ENCODE measurements at places on chromosomes 6 and 20.

GRCh38 chr6:95127261-95127660 lies 450.1 kb upstream of the MANEA start:
- no peak for DNase-seq

- peak; percentile 50 for DNase-seq
These were observed 26.7 kb downstream of the IYD start for GRCh38 chr6:150395388-150396009.

DNA sequence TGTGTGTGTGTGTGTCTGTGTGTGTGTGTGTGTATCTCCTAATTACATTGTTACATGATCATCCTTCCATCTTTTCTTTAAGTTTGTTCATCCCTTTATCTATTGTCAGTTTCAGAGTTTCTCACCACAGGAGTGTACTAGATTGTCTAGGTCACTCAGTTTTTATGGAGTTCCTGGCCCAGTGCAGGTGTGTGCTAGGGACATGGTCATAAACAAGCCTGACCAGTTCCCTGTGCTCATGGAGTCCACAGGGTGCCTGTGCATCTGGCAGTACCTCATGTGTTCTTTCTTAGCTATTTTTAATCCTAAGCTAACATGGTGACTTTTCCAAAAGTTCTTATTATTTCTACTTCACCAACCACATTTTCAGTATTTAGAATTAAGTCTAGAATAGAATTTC lies 43.9 kb downstream of the PHACTR2 start:
- DNase-seq, result no peak

GRCh38 chr6:22222469-22222868 lies 74.4 kb downstream of the PRL start:
- no peak for DNase-seq

DNA sequence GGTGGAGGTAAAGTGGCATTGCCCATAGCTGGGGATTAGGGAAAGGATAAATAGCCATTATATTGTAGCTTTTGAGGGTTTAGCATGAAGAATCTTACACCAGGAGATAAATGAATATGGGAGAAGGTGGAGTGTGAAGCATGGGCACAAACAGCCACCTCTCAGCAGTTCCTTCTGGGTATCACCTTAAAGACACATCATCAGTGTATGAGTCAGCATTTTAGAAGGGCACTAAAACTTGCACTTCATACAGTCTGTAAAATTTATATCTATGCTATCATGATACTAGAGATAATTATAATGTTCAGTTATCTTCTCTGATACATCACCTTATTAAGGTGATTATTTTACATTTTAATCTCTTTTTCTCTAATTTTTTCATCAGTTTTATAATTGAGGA lies 25.3 kb downstream of the SLC35A1 start:
- no peak for DNase-seq

GRCh38 chr20:60054716-60055634 lies 96.8 kb downstream of the CDH26 start:
- no peak for DNase-seq

DNA sequence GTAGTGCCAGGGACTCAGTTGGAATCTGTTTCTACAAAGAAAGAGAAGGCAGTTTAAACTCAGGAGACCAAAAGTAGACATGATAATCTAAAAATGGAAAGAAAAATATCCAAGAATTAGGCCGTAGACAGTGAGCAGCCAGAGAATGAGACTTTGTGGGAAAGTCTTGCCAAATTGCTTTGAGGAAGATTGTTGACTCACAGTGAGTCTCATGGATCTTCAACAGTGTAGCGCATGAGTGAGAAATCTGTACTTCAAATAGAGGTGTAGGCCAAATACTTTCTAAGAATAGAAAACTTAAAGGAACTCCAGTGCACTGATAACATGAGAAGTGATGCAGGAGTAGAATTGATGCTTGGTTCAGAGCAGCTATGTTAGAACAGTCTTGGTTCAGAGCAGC lies 284.5 kb downstream of the HTR1B start:
- DNase-seq, result no peak

DNA sequence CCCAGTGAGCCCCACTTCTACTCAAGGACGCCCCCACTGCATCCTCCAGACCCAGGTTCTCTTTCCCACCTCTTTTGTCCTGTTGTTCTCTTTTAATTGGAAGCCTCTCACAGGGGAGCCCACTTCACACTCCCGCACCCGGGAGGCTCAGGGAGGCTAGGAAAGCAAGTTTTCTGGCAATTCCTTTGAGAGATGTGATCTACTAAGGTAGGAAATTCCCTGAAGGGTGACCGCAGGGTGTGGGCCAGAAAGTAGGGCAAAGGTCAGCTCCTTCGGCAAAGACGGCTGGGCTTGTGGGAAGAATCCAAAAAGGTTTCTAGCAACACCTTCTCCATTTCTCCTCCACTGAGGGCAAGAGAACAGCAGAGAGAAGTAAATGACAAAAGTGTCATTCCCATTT lies 98.1 kb upstream of the PTPN1 start:
- DNase-seq, result no peak

DNA sequence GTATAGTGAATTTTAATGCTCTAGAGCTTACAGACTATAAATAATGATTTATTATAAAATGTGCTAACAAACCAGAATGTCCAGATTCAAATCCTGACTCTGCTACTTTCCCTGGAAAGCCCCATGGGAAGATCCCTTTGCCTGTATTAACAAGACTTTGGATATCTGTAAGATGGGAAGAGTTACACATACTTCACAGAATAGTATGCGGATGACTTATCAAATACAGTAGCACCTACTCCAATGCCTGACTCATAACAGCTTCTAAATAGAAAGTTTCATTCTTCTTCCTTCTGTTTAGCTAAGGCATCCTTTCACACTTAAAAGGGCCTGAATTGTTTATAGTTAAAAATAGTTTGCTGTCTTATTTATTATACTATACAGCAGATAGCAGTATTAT lies 166.3 kb downstream of the KCNQ5 start:
- DNase-seq, result no peak

- no peak for DNase-seq
These were observed 1.4 kb upstream of the HECA start for GRCh38 chr6:139133262-139134063.

- no peak for DNase-seq
These were observed 103.5 kb upstream of the PTPRT start for GRCh38 chr20:43293068-43293786.

GRCh38 chr20:59318803-59319202 lies 18.4 kb downstream of the EDN3 start:
- DNase-seq, result no peak

- no peak for DNase-seq
These were observed 54.2 kb upstream of the MAFB start for GRCh38 chr20:40743141-40743775.

GRCh38 chr20:23918896-23919295 lies 39.3 kb upstream of the CST5 start:
- no peak for DNase-seq

GRCh38 chr6:3355358-3356055 lies 96.8 kb downstream of the PSMG4 start:
- DNase-seq, result peak; percentile 53

DNA sequence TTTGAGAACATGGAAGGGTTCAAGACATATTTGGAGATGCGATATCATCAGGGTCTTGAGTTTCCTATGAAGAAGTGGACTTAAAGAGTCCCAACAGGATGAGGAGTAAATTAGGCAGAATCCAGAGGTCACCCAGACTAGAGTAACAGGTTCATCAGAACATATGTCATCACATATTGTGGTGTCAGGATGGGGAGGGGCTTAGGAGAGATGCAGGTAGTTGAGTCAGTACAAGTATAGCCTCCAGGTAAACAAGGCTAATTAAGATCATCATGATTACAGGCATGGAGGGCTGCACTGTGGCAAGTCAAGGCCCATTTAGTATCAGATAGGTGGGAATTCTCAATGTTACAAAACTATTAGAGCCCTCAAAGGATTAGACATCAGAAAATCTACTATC lies 90.1 kb upstream of the PAK5 start:
- DNase-seq, result no peak

DNA sequence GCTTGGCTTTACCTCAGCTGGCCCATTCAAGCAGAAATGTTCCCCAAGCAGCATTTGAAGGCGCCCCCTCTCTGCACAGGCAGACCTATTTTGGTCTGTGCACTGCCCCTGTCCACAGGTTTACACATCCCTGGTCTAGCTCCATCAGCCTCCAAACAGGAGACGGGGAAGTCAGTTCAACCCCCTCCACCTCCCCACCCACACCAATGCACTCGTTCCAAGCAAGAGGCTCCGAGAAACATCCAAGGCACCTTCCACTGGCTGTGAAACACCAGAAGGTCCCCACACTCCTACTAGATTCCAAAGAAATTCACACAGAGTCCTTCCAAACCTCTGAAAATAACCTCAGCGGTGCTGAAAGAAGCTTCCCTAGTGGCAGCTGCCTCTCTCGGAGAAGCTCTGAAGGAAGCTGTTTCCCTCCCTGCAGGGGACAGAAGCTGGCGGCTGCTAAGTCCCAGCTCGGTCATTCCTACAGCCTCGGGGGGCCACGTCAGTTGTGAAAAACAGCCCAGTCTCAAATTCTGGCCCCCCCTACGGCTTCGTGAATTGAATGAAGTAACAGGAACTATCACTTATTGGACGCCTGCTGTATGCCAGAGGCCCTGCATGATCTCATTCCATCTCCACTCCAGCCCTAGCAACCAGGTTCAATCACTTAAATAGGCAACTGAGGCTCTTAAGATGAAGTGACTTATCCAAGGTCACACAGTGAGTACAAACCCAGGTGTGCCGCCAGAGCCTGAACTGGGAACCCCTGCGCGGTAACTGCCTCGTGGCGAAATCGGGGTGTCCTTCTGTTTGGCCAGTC lies 815 bp downstream of the SPATA2 start:
- DNase-seq, result peak; percentile 34

DNA sequence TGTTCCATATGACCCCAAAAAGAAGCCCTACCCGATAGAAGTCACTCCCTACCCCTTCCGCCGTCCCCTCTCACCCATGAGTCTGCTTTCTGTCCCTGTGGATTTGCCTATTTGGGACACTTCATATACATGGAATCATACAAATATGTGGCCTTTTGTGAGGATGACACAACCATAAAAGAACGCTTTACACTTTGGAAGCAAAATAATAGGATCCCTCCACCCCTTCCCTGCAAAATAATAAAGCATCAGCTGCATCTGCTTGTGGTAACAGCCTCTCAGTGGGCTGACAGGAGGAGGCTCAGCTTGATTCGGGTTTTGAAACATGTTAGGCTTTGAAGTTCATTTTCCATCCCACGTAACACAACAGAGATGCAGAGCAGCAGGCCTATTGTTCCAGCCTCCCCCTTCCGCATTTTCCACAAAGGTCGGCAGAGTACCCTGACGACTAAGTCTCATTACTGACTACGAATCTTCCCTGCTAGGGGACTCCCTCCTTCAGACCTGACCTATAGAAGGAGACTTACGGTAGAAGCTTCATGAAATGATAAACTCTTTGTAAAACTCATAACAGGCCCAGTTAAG lies 99.1 kb downstream of the ALDH8A1 start:
- DNase-seq, result no peak

DNA sequence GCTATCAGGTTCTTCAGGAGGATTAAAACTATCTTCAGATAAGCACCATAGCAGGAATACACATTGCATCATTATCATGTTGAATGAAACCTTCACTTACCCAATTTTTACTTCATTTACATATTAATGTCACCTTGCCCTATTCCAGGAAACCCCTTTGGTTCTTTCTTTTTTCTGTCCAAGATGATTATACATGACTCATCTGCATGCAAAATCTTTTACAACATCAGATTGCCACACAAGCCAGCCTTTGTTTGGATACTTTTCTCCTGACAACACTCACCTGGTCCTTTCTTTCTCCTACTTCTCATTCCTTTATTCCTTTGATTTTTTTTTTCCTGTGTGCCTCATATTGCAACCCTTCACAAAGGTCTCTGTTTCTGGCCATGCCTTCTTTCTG lies 200.5 kb upstream of the POU3F2 start:
- DNase-seq, result no peak

- DNase-seq, result no peak
These were observed 149.4 kb downstream of the ZMYND8 start for GRCh38 chr20:47206962-47207641.

DNA sequence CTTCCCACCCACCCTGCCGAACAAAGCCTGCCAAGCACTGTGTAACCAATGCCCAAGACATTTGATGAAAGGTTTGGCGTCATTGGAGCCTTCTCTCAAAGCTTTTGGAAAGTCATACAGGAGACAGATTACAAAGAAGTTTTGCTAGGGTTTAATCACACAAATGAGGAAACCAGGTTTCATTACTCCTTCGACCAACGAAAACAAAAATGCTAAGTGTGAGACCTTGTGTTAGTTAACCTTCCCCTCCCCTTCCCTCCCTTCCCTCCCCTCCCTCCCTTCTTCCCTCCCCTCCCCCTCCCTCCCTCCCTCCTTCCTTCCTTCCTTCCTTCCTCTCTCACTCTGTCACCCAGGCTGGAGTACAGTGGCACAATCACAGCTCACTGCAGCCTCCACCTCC lies 96.1 kb upstream of the CD83 start:
- DNase-seq, result no peak

DNA sequence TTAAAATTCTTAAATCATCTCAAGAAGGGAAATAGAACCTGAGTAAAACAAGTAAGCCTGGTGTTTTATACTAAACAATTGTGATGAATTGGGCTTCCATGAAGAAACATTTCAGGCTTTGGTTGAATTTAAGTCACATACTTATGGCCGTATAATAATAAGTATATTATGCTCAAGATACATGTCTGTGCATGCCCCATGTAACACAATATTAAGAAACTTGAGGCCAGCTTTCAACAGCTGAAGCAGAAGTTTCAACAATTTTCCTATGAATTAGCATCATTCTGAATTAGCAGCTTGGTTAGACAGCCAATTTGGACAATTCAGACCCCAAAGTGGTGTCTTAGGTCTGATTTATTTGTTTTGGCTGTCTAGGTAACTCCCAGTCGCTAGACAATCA lies 243.7 kb downstream of the MYLK4 start:
- no peak for DNase-seq

- DNase-seq, result no peak
These were observed 1.9 kb upstream of the AP5S1 start for GRCh38 chr20:3818155-3819151.

- no peak for DNase-seq
These were observed 336.7 kb downstream of the DHX35 start for GRCh38 chr20:39298571-39299506.

GRCh38 chr6:54921891-54922290 lies 75.3 kb downstream of the FAM83B start:
- DNase-seq, result no peak

Data from CD4-positive, alpha-beta T cell treated with Interleukin-12 subunit alpha and Interleukin-12 subunit beta, for 1 hour (primary cell).